GM12878 (cell line): ENCODE measurements at places on chromosomes 3 and 15. TPM values are rescaled to one million over a fixed set of nuclear protein-coding genes. Genes with fewer than 3 reads are reported as not detected.

Gene DAPK2
- total RNA-seq, result 5.6 and 5.9 TPM in 2 replicates

- H3K36me3 ChIP-seq, result no peaks in the 10 kb centered on the region
- DNase-seq, result no peak
- H3K27ac ChIP-seq, result no peak overlapping the region
- H3K27me3 ChIP-seq, result no peaks in the 10 kb centered on the region
These were observed 287.5 kb upstream of the ROBO1 start for GRCh38 chr3:80055306-80055705.

DNA sequence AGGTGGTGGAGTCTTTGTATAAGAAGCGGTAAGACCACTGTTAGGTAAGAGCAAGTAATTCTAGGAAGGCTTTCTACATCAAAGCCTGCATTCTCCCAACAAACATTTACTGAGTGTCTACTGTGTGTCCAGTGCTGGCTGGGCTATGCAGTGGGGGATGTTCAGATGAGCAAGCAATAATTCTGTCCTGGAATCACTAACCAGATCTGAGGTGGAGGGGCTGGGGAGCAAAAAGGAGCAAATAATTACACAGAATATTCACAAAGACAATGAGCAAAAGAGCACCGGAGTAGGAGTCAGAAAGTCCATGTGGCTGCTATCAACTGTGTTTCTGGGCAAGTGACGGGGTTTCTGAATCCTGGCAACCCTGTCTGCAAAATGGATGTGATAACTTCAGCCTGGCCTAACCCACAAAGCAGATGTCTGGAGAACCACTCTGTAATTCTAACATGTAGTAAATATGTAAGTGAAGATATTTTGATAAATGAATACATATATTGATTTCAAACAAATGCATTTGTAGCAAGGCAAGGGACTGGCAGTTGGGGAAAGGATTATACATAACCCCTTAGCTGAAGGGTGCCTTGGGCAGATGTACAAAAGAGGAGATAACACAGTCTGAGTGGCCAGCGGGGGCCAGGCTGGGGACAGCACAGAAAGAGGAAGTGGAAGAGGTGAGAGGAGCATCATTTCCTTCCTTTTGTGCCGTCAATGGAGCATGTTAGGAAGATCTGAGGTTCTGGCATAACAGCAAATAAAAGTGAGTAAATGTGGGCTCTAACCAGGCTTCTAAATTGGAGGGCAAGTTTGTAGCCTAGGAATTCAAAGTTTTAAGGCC is 28.8 kb downstream of the CYP8B1 start:
- H3K27me3 ChIP-seq, result no peaks in the 10 kb centered on the region
- no peak overlapping the region for H3K27ac ChIP-seq
- no peaks in the 10 kb centered on the region for H3K36me3 ChIP-seq
- no peak for DNase-seq
- H3K4me3 ChIP-seq, result no peak overlapping the region
- peaks cover 5% of the 10 kb centered on the region for H3K4me1 ChIP-seq

DNA sequence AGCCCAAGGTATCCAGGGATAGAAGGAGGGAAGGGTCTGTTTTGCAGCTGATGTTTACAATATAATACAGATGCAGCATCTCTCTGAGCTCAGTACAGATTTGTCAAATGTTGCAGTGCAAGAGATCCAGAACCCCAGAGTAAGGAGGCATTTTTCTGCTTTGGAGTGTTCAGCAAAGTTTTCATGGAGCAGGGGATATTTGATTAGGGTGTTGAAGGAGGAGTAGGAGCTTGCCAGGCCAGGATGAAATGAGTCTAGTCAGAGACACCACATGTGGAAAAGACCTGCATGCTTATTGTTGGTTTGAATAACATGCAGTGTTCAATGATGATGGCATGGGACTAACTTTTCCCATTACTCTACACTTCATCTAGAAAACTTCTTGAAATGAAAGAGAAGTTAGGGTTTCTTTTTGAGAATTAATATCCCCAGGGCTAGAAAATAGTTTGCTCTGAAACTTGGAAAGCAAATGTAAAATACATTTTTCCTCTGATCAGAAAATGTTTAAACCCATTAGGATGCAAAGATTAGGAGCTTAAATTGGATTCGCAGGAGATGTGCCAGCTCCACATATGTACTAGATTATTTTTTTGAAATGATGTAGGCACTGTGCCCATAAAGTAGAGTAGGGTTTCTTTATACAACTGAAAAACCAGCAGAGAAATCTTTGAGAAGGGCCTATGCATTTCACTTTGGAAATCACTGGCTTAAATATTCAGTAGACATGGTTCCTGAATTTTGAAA is 243.8 kb downstream of the CACNA2D3 start:
- H3K4me3 ChIP-seq, result no peak overlapping the region
- H3K27ac ChIP-seq, result no peak overlapping the region
- H3K36me3 ChIP-seq, result no peaks in the 10 kb centered on the region
- no peak for DNase-seq

DNA sequence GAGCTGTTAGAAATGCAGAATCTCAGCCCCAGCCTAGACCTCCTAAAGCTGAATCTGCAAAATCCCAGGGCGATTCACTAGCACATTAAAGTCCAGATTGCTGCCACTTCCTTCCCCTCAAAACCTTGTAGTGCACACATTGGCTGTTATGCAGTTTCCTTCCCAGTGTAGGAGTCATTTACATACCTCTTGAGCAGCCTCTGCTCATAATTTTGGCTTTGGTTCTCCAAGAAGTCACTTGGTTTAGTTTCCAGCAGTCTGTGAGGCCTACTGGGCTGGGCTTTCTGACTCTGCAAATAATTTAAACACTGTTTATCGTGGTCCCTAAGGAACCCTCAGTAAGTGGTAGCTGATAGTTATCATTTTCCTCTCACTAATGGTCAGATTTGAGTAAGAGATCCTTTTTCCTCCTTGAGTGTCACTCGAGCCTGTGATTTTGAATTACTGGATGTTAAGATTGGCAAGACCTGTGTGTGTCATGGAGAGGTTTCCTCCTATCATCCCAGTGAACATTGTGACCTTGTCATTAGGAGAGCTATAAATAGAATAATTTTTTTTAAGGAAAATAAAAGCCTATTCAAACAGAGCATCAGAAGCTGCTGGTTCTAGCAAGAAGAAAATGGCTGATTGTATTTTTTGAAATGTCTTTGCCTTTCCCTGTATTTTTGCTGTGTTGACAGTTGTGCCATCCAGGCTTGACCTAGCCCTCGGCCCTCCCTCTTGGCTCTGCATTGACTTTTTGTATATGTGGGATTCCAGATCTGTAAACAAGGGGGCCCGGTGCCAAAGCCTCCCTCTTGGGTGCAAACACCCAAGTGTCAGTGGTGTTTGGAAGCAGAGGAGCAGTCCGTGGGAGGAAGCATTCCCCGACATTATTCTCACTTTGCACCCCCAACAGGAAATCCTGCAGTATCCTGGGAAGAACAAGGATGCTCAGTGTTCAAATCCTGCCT is 134.8 kb upstream of the ANKRD28 start:
- no peak overlapping the region for H3K27ac ChIP-seq
- H3K36me3 ChIP-seq, result no peaks in the 10 kb centered on the region
- H3K27me3 ChIP-seq, result no peaks in the 10 kb centered on the region
